GM12878 (cell line): ENCODE measurements at places on chromosomes 6 and 20. TPM values are rescaled to one million over a fixed set of nuclear protein-coding genes. Genes with fewer than 3 reads are reported as not detected.

DNA sequence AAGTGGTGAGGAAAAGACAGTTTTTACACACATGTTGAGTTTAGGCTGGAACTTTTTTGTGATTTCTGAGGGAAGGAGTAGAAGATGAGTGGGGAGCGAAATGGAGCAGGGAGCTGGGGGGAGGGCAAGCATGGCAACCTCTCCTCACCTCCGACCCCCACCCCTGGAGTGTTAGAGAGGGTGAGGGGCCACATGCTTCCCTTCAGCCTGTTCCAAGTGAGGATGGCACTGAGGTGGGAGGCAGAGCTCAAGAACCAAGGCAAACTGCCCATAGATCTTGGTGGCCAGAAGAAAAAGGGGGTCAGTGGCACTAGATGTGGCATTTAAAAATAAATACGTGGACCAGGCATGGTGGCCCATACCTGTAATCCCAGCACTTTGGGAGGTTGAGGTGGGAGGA, 4.8 kb downstream of the TTBK1 start:
- DNase-seq: no peak

GRCh38 chr6:166153966-166154365, 13.7 kb downstream of the TBXT start:
- DNase-seq: no peak

DNA sequence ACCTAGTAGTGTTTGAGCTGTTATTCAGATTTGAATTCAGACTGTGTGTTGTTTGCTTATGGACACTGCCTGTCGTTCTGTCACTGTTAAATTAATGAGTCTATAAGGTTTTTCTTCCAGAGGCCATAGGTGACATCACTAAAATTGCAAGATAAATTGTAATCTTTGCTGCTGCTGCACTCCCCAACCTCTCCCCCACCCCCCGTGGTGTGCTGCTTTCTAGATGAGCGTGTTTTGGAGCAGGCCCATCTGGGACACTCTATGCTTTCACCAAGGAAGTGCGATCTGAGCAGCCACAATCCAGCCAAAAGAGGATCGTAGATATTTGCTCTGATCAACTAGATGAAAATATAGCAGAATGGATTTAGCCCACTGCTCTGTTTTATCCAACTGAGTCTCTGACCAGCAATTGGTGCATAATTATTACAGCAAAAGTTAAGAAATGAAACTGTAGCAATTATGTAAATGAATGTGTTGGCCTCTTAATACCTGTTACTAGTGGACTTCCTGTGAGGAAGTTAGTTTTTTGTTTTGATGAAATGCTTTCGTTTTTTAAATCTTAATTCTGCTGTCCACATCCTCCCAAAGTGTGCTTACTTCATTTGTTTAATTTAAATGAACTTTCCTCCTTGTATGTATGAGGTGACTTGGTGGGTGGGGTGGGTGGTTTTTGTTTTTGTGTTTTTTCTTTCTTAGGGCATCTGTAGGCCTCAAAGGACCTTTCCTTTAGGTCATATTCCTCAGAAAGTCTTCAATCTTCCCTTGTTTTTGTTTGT, 58.1 kb downstream of the RPRD1B start:
- DNase-seq: peak; percentile 60

Gene RAB44
- total RNA-seq: 0.05 TPM in 1 of 2 replicates, not detected in the other

Gene MRPL14
- 85.9 and 91.1 TPM in 2 replicates for total RNA-seq

Gene OR2B2
- total RNA-seq: not detected in 2 replicates
